ENCODE measurements at places on chromosomes 3 and 15.

DNA sequence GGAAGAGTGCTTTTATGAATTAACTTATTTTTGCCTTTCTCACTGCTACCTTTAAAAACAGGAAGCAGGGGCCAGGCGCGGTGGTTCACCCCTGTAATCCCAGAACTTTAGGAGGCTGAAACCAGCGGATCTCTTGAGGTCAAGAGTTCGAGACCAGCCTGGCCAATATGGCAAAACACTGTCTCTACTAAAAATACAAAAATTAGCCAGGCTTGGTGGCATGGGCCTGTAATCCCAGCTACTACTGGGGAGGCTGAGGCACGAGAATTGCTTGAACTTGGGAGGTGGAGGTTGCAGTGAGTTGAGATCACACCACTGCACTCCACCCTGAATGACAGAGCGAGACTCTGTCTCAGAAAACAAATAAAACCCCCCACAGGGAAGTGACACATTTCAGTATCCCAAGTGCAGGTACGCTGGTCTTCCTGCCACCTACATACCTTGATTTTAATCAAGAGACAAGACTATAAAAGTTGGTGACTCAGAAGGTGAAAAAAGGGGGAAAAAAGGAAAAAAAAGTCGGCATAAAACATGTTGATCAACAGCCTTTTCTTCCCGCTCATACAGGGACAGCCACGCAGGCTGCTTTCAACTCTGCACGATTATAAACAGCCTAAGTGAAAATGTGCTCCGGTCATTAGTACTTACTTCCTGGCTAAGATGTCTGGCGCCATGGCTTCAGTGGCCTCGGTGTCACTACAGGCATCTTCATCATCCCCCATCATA lies 18.8 kb downstream of the PPP1R2 start:
- H3K36me3 ChIP-seq, result peaks cover 47% of the 10 kb centered on the region
- peaks cover 50% of the 10 kb centered on the region for H3K4me1 ChIP-seq
- peak overlapping the region; percentile 4 for H3K4me3 ChIP-seq
- DNase-seq, result peak; percentile 48

- no peak overlapping the region for H3K4me3 ChIP-seq
- no peak for DNase-seq
- no peak overlapping the region for H3K27ac ChIP-seq
- no peaks in the 10 kb centered on the region for H3K4me1 ChIP-seq
- H3K36me3 ChIP-seq, result no peaks in the 10 kb centered on the region
Measured at GRCh38 chr3:492586-493316, 296.2 kb downstream of the CHL1 start.

DNA sequence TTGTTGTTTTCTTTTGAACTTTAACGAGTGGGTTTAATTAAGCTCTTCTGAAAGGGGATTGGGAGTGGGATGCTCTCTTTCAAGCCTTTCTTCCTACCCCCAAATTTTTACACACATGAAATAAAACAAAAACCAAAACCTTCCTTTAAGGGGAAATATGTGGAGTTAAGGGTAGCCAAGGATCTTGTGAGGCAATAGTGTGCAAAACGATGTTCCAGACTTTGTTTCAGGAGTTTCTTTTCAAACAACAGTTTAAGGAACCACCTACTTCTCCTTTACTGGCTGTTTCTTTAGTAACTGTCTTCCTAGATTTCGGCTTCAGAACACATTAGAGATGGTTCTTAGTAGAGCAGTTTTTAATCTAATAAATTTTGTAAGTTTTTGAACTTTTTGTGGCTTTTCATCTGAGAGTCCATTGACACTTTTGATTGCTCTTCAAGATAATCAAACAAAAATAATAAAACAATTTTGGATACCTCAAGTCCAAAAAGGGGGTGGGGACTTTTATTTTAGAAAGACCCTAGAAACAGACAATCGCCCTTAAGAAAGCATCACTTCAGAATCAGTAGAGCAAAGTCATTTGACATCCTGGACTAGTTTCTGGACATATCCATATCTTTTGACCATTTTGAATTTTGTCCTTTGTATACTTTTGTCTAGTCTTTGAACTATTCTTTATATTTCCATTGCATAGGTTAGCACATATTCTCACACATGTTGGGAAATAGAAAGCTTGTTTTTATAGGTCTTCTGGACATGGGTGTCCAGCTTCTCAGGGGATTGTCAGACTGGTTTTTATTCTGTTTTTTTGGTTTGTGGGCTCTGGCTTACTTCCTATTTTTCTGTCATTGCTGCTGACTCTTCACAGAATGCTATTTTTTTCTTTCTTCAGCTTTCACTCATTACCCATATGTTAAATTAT lies 6.0 kb downstream of the DIPK2A start:
- DNase-seq, result no peak
- peaks cover 7% of the 10 kb centered on the region for H3K36me3 ChIP-seq
- H3K4me1 ChIP-seq, result peaks cover 40% of the 10 kb centered on the region
- no peak overlapping the region for H3K4me3 ChIP-seq

DNA sequence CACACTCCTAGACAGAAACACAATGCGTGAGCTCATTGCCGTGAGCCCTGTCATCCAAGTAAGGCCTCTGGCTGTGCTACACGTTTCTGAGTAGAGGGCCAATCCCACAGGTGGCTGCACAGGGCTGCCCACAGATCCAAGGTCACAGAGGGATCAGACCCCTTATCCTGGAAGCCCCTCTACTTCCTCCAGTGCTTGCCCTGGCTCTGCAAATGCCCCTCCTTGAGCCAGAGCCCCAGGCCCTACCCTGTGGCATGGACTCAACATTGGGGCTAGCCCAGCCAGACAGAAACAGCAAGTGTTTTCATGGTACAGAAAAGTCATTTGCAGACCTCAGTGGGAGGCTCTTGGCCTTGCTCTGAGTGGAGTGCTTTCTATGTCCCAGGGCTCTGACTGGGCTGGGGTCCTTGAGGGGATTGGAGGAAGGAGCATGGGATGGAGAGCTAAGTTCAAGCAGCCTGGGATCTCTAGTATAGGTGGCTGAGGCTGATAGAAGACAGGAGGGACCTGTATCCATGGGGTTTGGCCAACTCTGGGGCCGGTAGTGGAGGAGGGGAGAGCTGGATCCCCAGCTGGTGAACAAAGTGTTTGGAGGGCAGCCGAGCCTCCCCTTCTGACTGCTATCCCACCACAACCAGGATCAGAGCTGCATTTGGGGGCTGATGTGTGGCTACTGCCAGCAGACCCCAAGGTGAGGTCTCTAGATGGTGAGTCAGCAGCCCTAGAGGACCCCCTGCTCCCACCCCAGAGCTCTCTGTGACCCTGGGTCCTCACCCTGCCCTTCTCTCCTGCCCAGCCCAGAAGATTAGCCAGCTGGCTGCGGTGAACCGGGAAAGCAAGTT lies 38.7 kb downstream of the GOLGA6A start:
- H3K4me1 ChIP-seq, result peaks cover 7% of the 10 kb centered on the region
- H3K36me3 ChIP-seq, result no peaks in the 10 kb centered on the region
- H3K4me3 ChIP-seq, result no peak overlapping the region
- no peak overlapping the region for H3K27ac ChIP-seq

- H3K36me3 ChIP-seq, result no peaks in the 10 kb centered on the region
- DNase-seq, result no peak
- no peak overlapping the region for H3K27ac ChIP-seq
- H3K4me1 ChIP-seq, result no peaks in the 10 kb centered on the region
- no peak overlapping the region for H3K4me3 ChIP-seq
- H3K27me3 ChIP-seq, result no peaks in the 10 kb centered on the region
Measured at GRCh38 chr3:112167758-112168157, 34.7 kb upstream of the GCSAM start.

- no peaks in the 10 kb centered on the region for H3K36me3 ChIP-seq
- H3K27me3 ChIP-seq, result peaks cover 2% of the 10 kb centered on the region
- no peak overlapping the region for H3K4me3 ChIP-seq
- H3K27ac ChIP-seq, result no peak overlapping the region
Measured at GRCh38 chr3:133987948-133988484, 41.7 kb downstream of the SLCO2A1 start.

DNA sequence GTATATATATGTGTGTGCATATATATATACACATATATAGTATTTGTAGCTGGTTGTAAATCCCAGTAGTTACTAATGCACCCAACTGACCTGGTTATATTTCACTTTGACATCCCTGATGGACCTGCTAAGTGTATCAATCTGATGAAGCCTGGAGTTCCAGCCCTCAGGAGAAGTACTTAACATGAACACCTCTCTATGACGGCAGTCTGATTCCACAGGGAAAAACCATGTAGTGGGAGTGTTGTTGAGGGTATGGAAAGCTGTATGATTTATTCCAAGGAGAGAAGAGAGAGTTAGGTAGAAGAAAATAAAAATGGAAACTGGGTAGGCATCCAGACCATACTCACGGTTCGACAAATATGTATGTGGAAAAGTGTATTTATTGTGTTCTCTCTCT lies 531.2 kb upstream of the SEMA6D start:
- H3K4me3 ChIP-seq, result no peak overlapping the region
- peaks cover 7% of the 10 kb centered on the region for H3K4me1 ChIP-seq
- H3K27ac ChIP-seq, result no peak overlapping the region
- peaks cover 42% of the 10 kb centered on the region for H3K27me3 ChIP-seq

- no peaks in the 10 kb centered on the region for H3K4me1 ChIP-seq
- peaks cover 12% of the 10 kb centered on the region for H3K27me3 ChIP-seq
- no peaks in the 10 kb centered on the region for H3K36me3 ChIP-seq
- no peak overlapping the region for H3K27ac ChIP-seq
Measured at GRCh38 chr3:140092848-140093536, 158.0 kb downstream of the CLSTN2 start.

- H3K4me1 ChIP-seq, result peaks cover 4% of the 10 kb centered on the region
- H3K27ac ChIP-seq, result no peak overlapping the region
- H3K27me3 ChIP-seq, result no peaks in the 10 kb centered on the region
- H3K36me3 ChIP-seq, result peaks cover 28% of the 10 kb centered on the region
- no peak for DNase-seq
Measured at GRCh38 chr3:185623939-185624665, 38.0 kb downstream of the SENP2 start.

DNA sequence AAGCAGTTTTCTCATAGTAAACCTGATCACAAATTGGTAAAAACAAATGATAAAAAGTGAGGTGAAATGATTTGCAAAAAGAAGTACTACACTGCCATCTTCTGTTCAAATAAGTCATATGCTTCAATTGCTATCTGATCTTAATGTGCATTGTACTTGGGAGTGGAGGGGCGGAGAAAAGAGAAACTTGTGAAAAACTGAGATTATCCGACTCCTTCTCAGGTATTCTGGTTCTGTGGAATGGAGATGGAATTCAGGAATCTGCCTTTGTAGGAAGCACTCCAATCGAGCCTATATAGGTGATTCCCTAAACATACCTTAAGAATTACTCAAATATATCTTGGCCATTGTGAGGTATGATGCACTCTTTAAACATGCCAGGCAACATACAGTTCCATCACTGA lies 180.6 kb downstream of the CHL1 start:
- H3K27ac ChIP-seq, result no peak overlapping the region
- no peaks in the 10 kb centered on the region for H3K4me1 ChIP-seq
- no peak overlapping the region for H3K4me3 ChIP-seq
- no peak for DNase-seq
- H3K36me3 ChIP-seq, result no peaks in the 10 kb centered on the region

GRCh38 chr3:193593668-193594030 lies 641 bp downstream of the OPA1 start:
- peaks cover 48% of the 10 kb centered on the region for H3K4me1 ChIP-seq
- no peaks in the 10 kb centered on the region for H3K27me3 ChIP-seq
- peaks cover 25% of the 10 kb centered on the region for H3K36me3 ChIP-seq
- H3K27ac ChIP-seq, result peak overlapping the region; percentile 99

DNA sequence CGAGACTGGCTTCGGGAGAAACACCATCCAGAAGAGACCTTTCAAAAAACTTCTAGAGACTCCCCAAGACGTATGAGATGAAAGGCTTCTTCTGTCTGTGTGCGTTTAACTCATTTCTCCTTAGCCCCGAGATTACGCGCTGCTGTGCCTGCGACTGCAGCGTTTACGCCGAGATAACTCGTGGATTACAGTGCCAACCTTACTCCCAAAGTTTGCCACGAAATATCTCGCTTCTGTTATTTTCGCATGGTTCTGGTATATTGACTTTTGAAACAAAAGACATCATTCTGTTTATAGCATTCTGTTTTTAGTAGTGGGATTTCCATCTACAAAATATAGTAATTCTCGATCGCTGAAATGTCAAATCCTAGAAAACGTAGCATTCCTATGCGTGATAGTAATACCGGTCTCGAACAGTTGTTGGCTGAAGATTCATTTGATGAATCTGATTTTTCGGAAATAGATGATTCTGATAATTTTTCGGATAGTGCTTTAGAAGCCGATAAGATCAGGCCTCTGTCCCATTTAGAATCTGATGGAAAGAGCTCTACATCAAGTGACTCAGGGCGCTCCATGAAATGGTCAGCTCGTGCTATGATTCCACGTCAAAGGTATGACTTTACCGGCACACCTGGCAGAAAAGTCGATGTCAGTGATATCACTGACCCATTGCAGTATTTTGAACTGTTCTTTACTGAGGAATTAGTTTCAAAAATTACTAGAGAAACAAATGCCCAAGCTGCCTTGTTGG lies 467 bp downstream of the PGBD4 start:
- DNase-seq, result no peak
- no peaks in the 10 kb centered on the region for H3K27me3 ChIP-seq
- peaks cover 24% of the 10 kb centered on the region for H3K4me1 ChIP-seq
- peaks cover 37% of the 10 kb centered on the region for H3K36me3 ChIP-seq
- H3K4me3 ChIP-seq, result peak overlapping the region; percentile 100

DNA sequence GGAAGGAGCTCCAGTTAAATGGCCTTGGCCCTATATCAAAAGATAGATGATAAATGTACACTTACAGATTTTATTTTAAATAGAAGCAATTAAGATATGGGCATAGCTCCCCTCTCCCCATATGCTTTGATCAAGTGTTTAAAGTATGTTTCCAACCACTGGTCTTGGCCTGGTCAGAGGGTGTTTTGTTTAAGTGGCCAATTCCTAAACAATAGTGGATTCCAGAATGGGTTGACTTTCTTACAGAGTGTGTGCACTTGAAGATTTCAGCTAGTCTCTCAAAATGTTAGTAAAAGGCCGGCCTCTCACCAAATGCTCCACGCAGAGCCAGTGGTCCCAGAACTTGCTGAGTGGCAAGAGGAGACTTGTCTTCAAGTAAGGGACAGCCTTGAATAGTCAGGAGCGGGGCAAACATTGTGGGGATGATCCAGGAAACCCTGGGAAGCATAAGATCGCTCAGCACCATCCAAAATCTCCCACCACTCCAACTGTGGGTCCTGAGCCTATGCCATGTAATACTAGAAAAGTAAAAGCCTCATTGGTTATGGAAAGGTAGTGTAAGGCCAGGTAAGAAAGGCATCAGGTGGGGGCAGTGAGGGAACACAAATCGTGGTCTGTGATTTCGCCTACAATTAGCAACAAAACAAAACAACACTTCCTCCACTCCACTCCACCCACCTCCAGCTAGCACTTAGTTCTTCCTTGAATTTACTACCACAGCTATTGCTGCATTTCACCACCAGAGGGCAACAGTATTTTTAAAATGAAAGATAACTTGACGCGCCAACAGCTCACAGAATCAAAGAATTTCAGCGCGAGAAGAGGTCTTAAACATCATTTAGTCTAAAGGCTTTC lies 4.8 kb downstream of the RARRES1 start:
- DNase-seq, result peak; percentile 67
- H3K4me1 ChIP-seq, result peaks cover 27% of the 10 kb centered on the region
- peaks cover 4% of the 10 kb centered on the region for H3K36me3 ChIP-seq
- no peak overlapping the region for H3K27ac ChIP-seq
- H3K4me3 ChIP-seq, result no peak overlapping the region

DNA sequence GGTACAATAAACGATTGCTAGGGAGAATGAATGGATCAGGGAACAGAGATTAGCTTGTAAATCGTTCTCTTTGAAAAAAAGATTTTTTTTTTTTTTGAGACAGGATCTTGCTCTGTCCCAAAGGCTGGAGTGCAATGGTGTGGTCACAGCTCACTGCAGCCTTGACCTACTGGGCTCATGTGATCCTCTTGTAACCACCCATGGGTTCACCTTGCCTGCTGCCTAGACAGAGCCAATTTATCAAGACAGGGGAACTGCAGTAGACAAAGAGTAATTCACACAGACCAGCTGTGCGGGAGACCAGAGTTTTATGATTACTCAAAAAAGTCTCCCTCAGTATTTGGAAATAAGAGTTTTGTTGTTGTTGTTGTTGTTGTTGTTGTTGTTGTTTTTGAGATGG lies 39.6 kb downstream of the METTL6 start:
- no peaks in the 10 kb centered on the region for H3K36me3 ChIP-seq
- H3K4me3 ChIP-seq, result no peak overlapping the region

Data from activated CD8-positive, alpha-beta T cell treated with anti-CD3 and anti-CD28 coated beads for 36 hours (primary cell).